COLO829 (cell line): ENCODE measurements at places on chromosomes 6 and 20.

GRCh38 chr20:36248836-36249235 lies 12.6 kb downstream of the AAR2 start:
- peak; percentile 70 for DNase-seq

- DNase-seq, result no peak
Observed at GRCh38 chr20:33320006-33320405, 37.0 kb downstream of the BPIFB1 start.

GRCh38 chr6:109800771-109801170 lies 109.7 kb downstream of the FIG4 start:
- DNase-seq, result no peak

DNA sequence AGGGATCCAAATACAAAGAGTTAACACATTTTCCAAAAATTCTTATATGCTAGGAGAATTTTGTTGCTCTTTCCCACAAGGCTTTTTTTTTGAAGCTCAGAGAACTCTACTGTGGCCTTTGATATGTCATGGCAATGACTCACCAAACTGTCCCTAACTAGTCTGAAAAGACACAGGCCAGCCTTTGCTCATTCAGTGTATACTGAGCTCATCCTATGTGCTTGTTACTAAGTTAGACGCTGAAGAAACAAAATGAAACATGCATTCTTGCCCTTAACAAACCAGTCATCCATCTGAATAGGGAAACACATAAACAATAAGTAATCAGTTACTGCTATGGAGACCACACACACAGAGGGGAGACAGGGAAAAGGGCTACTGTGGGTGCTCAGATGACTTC lies 291.8 kb downstream of the FOXC1 start:
- DNase-seq, result peak; percentile 60

DNA sequence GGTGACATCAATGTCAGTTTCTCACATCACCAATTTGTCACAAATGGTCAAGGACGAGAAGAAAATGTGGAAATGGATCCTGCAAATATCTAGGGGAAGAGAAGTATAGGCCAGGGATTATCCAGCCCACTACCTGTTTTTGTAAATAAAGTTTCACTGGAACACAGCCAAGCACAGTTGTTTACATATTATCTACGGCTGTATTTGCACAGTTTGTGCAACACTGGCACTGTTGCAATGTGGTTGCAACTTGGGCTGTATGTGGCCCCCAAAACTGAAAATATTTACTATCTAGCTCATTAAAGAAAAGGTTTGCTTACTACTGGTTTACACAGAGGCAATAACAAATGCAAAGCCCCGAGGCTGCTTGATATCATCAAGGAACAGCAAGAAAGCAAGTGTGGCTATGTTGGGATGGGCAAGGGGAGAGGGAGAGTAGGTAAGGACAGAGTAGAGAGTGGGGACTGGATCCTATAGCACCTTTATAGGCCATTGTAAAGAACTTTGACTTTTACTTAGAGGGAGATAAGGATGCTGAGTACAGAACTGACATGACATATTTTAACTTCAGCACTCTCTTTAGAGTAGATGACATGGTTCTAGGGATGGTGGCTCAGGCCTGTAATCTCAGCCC lies 11.8 kb upstream of the STXBP5 start:
- DNase-seq, result no peak

DNA sequence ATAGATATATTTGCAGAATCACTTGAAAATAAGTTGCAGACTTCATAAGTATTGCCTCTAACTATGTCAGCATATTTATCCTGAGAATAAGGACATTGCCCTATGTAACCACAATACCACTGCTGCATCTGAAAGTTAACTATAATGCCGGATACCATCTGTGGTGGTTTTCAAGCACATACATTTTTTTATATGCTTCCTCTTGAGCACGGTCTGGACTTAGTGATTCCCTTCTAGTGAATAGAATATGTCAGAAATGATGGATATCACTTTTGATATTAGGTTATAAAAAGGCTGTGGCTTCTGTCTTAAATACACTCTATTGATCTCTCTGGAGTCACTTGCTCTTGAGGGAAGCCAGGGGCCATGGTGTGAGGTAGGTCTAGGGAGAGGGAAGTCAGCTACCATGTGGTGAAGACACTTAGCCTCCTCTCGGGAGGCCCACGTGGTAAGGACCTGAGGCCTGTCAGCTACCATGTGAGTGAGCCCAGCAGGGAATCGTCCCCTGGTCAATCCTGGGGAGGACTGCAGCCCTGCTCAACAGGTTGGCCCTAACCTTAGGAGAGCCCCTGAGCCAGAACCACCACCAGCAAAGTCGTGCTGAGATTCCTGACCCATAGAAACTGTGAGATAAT lies 57.5 kb downstream of the CCDC170 start:
- no peak for DNase-seq

DNA sequence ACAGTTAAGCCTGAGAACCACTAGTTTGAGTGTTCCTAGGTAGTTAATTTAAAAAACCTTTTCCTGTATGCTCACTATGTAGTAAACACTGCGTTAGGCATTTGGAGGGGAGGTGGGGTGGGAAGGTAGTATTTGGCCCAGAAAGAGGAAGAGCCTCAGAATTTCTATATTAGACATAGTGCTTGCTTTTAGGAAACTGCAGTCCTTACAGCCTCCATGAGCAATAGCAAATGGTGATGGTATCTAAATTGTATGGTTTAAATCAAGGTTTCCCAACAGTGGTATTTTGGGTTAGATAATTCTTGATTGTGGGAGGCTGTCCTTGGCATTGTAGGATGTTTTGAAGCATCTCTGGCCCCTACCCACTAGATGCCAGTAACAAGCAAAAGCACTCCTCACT lies 61.5 kb upstream of the RIPOR2 start:
- DNase-seq, result no peak

- DNase-seq, result no peak
Observed at GRCh38 chr6:147154454-147154853, 49.8 kb upstream of the STXBP5 start.
